ENCODE measurements at places on chromosomes 2 and 18. TPM values are rescaled to one million over a fixed set of nuclear protein-coding genes. Genes with fewer than 3 reads are reported as not detected.
A peak's percentile ranks its signal among the peaks of the same experiment; 100 is the strongest.

DNA sequence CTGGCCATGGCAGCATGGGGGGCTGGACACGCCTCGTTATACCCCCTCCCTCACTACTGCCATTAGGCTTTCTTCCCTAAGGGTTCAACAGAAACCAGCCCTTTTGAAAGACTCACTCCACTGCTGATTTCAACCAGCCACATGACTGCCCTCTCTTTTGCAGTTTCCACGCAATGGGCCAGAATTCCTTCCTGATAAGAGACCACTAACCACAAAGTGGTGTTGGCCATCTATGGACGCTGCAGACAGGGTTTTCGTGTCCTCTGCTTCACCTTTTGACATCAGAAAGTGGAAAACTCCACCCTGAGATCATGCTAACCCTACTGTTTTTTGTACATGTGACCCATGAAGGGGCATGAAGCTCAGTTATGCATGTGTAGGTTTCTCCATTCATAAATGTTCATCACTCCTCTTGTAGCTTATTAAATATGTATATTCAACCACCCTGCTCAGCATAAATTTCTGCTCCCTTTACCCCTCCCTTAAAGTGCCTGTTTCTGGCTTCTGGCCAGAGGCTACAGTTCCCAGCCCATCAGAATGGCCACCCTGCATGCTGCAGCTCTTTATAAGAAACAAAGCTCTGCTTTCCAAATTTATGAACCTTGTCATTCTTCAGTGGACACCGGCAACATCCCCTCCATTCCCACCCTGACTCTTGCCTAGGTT lies 106.6 kb upstream of the MSH6 start:
- H3K36me3 ChIP-seq, result no peaks in the 10 kb centered on the region
- no peak overlapping the region for H3K4me3 ChIP-seq
- no peaks in the 10 kb centered on the region for H3K4me1 ChIP-seq
- DNase-seq, result no peak
- no peaks in the 10 kb centered on the region for H3K27me3 ChIP-seq

DNA sequence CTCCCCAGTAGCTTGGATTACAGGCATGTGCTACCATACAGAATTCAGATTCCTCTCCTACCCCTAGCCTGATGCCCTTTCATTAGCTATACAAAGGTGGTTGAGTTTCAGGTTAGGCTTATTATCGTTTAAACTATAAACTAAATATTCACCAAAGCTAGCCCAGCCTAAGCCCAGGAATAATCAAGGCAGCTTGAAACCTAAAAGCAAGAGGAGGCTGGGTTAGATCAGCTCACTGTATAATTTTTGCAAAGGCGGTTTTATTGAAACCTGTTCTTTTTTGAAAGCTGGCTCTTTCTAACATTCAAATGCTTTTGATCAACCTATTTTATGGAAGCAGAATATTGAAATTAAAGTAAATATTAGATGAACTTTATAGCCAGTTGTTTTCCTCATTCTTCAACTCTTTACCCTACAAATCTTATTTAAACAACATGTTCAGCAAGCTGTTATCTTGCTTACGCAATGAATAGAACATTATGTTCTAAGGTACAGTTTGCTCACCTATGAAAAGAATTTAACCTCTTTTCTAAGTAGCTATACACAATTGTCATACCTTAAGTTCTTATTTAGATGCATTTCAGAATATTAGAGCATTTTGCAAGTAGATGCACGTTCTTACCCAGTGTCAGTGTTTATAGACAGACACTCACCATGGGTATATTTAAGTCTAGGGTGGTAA lies 241.6 kb downstream of the NEDD4L start:
- H3K4me1 ChIP-seq, result peaks cover 14% of the 10 kb centered on the region
- H3K27me3 ChIP-seq, result no peaks in the 10 kb centered on the region
- no peak overlapping the region for H3K27ac ChIP-seq
- no peaks in the 10 kb centered on the region for H3K36me3 ChIP-seq

DNA sequence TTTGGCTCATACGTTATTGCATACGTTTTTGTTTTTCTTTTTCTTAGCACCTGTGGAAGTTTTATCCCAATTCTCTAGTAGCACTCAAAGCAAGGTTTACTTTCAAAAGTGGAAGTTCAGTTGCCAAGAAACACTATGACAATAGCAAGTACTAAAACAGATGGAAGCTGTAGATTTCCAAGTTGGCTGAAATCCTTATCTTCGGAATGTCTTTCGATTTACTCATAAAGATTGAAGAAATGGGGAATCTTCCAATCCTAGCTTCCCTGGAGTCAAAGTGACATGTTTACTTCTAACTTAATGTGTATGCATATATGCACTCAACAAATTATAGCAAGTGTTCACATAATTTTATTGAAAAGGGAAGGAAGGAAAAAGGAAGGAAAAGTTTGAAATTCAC lies 307.4 kb downstream of the CTNNA2 start:
- no peak overlapping the region for H3K4me3 ChIP-seq
- no peaks in the 10 kb centered on the region for H3K36me3 ChIP-seq
- no peak for DNase-seq
- H3K27me3 ChIP-seq, result no peaks in the 10 kb centered on the region

- no peak for DNase-seq
- H3K27me3 ChIP-seq, result peaks cover 18% of the 10 kb centered on the region
- H3K4me1 ChIP-seq, result peaks cover 11% of the 10 kb centered on the region
- no peak overlapping the region for H3K27ac ChIP-seq
- no peak overlapping the region for H3K4me3 ChIP-seq
- no peaks in the 10 kb centered on the region for H3K36me3 ChIP-seq
Observed at GRCh38 chr2:219247678-219248642, 2.7 kb downstream of the STK16 start.

DNA sequence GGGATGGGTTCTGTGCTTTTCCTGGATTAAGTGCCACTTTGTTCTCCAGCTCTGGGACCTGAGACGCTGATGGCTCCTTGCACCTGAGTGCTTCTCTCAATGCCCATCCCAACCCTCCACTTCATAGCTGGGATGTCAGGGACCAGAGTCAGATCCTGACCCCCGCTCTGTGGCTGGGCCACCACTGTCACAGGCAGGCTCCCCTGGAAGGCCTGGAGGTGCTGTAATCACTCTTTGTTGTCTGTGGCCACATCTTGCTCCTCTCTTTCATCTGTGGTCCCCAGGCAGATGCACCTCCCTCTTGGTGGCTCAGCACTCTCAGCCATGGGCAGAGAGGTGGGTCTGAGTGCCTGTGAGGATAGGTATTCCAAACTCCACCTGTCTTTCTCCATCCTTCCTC lies 62.4 kb downstream of the CAPN13 start:
- no peak overlapping the region for H3K4me3 ChIP-seq
- no peaks in the 10 kb centered on the region for H3K27me3 ChIP-seq
- no peak overlapping the region for H3K27ac ChIP-seq
- no peaks in the 10 kb centered on the region for H3K36me3 ChIP-seq
- DNase-seq, result no peak

- no peak overlapping the region for H3K27ac ChIP-seq
- H3K36me3 ChIP-seq, result no peaks in the 10 kb centered on the region
- no peak overlapping the region for H3K4me3 ChIP-seq
- DNase-seq, result no peak
- no peaks in the 10 kb centered on the region for H3K27me3 ChIP-seq
Observed at GRCh38 chr2:10548626-10549025, 100.5 kb upstream of the ODC1 start.

- no peaks in the 10 kb centered on the region for H3K4me1 ChIP-seq
- no peaks in the 10 kb centered on the region for H3K27me3 ChIP-seq
- H3K4me3 ChIP-seq, result no peak overlapping the region
- no peaks in the 10 kb centered on the region for H3K36me3 ChIP-seq
- no peak overlapping the region for H3K27ac ChIP-seq
Observed at GRCh38 chr2:25387876-25388449, 46.2 kb upstream of the DNMT3A start.

DNA sequence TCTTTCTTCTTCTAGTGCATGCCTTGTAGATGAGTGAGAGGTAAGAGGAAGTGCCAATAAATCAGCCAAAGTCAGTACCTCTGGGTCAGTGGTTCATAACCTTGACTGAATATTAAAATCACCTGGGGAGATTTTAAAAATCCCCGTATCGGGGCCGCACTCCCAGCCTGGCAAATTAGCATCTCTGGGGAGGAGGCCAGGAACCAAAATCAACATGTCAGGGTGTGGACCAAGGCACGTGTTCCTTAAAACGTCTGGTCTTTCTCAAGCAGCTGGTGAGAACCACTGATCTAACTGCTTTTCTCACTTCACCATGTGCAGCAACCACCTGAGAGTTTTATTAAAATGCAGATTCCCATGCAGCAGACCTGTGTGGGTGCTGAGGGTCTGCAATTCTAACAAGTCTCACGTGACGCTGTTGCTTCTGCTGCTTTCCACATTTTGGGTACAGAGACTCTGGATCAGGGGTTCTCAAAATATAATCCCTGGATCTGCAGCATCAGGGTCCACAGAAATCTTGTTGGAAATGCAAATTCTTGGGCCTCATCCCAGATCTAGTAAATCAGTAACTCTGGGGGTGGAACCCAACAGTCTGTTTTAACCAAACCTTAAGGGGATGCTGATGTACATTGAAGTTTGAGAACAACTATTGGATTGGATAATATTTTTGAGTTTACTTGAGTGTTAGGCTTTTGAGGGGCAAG lies 49.5 kb downstream of the CHST9 start:
- DNase-seq, result no peak
- H3K4me3 ChIP-seq, result no peak overlapping the region
- no peaks in the 10 kb centered on the region for H3K27me3 ChIP-seq
- H3K27ac ChIP-seq, result no peak overlapping the region
- H3K36me3 ChIP-seq, result no peaks in the 10 kb centered on the region
- no peaks in the 10 kb centered on the region for H3K4me1 ChIP-seq

DNA sequence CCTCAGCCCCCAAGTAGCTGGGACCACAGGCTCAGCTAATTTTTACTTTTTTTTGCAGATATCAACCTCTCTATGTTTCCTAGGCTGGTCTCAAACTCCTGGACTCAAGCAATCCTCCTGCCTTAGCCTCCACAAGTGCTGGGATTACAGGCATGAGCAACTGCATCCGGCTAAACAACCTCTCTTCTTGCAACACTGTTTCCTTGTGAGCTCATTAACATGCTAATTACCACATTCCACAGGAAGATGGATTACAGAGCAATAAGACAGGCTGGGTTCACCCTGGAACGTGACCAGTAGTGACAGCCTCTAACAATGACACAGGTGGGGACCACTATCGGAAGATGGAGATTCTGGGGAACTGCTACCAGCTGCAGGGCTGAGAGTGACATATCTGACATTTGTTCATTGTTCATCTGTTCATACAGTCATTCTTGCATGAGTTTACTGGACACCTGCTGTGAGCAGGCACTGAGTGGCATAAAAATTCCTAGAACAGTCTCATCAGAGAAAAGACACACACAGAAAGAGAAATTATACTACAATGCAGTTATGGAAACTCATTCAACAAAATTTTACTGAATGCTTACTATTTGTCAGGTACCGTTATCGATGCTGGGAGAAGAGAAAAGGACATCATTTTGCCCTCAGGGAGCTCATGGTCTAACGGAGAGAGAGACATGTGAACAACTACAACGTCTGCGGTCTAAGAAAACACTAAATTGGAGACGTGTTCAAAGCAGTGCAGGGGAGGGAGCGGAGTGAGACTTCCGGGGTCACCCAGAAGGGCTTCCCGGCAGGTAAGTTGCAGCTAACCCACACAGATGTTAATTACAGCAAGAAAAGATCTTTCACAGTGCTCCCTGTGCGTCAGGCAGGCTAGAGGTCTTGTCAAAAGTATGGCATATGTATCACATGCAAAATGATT lies 37.6 kb downstream of the PROC start:
- no peak overlapping the region for H3K27ac ChIP-seq
- H3K4me1 ChIP-seq, result peaks cover 5% of the 10 kb centered on the region
- H3K27me3 ChIP-seq, result no peaks in the 10 kb centered on the region
- no peak overlapping the region for H3K4me3 ChIP-seq
- no peaks in the 10 kb centered on the region for H3K36me3 ChIP-seq
- no peak for DNase-seq

GRCh38 chr2:223688094-223688835 lies 86.1 kb upstream of the SCG2 start:
- H3K4me1 ChIP-seq, result peaks cover 4% of the 10 kb centered on the region
- H3K4me3 ChIP-seq, result no peak overlapping the region
- no peaks in the 10 kb centered on the region for H3K36me3 ChIP-seq

GRCh38 chr2:15990151-15991101 lies 50.1 kb downstream of the MYCN start:
- no peak overlapping the region for H3K27ac ChIP-seq
- no peak for DNase-seq
- H3K27me3 ChIP-seq, result no peaks in the 10 kb centered on the region
- H3K4me3 ChIP-seq, result no peak overlapping the region
- H3K4me1 ChIP-seq, result no peaks in the 10 kb centered on the region

- DNase-seq, result no peak
- H3K4me1 ChIP-seq, result peaks cover 3% of the 10 kb centered on the region
- no peaks in the 10 kb centered on the region for H3K27me3 ChIP-seq
- no peak overlapping the region for H3K27ac ChIP-seq
- H3K36me3 ChIP-seq, result no peaks in the 10 kb centered on the region
Observed at GRCh38 chr2:215848698-215849097, 164.7 kb downstream of the MREG start.

DNA sequence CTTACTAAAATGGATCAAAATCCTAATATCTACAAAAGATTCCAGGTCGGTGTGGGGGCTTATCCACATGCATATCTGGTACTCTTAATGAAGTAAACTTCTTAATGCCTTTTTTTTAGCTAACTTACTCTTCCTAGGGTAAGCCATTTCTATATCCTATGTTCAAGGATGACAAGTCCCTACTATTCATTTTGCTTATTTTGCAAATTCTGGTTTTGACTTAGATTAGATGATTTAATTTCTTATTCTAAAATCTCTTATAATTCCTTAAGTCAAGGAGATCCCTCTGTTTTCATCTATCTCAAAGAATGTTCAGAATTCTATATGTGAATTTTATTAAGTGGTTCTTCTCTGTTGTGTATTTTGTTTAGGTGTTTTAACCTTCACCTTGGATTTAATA lies 79.7 kb downstream of the KYNU start:
- no peaks in the 10 kb centered on the region for H3K4me1 ChIP-seq
- DNase-seq, result no peak
- H3K27me3 ChIP-seq, result no peaks in the 10 kb centered on the region
- H3K4me3 ChIP-seq, result no peak overlapping the region
- no peaks in the 10 kb centered on the region for H3K36me3 ChIP-seq

DNA sequence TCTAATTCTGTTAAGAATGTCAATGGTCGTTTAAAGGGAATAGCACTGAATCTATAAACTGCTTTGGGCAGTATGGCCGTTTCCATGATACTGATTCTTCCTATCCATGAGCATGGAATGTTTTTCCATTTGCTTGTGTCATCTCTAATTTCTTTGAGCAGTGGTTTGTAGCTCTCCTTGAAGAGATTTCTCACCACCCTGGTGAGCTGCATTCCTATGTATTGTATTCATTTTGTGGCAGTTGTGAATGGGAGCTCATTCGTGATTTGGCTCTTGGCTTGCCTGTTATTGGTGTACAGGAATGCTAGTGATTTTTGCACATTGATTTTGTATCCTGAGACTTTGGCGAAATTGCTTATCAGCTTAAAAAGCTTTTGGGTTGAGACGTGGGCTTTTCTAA lies 38.3 kb upstream of the WDR75 start:
- DNase-seq, result peak; percentile 44
- H3K27me3 ChIP-seq, result no peaks in the 10 kb centered on the region
- H3K4me1 ChIP-seq, result no peaks in the 10 kb centered on the region
- H3K27ac ChIP-seq, result no peak overlapping the region
- H3K4me3 ChIP-seq, result no peak overlapping the region
- no peaks in the 10 kb centered on the region for H3K36me3 ChIP-seq

GRCh38 chr18:51382081-51382480 lies 184.6 kb upstream of the MEX3C start:
- H3K27me3 ChIP-seq, result no peaks in the 10 kb centered on the region
- H3K4me1 ChIP-seq, result no peaks in the 10 kb centered on the region
- H3K4me3 ChIP-seq, result no peak overlapping the region
- no peak for DNase-seq

The NCKAP5 gene
- total RNA-seq, result 0.21 TPM

The DNAJC5G gene
- total RNA-seq, result 14.1 TPM

The ASAP2 gene
- 12.8 TPM for total RNA-seq

The C1GALT1C1L gene
- not detected for total RNA-seq

The IRS1 gene
- total RNA-seq, result 18.5 TPM

The CD207 gene
- total RNA-seq, result not detected

The NXPH2 gene
- total RNA-seq, result 10.5 TPM

The ANKRD30BL gene
- 0.14 TPM for total RNA-seq

The ARHGAP15 gene
- not detected for total RNA-seq
